Stimulated activated CD8-positive, alpha-beta memory T cell treated with anti-CD3 and anti-CD28 coated beads, Interleukin-4, amount 100 ng/mL, for 1 hour (primary cell): ENCODE measurements at places on chromosomes 7 and 10.

DNA sequence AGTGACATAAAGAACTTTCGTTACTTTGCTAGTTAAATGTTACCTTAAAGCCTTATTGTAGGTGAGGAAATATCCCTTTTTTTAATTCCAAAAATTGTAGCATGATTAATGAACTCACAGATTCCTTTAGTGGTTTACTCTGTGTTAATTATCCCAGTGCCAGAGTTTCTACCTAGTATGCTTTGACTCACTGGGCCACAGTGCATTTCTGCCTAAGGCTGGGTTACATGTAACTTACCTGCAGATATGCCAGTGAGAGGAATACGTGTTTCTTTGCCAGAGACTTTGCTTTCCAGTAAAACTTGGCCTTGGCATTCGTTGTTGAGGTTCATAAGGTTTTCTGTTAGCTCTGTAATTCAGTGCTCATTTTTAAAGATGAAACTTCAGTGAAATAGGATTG, 380.8 kb upstream of the LRGUK start:
- no peak for DNase-seq

DNA sequence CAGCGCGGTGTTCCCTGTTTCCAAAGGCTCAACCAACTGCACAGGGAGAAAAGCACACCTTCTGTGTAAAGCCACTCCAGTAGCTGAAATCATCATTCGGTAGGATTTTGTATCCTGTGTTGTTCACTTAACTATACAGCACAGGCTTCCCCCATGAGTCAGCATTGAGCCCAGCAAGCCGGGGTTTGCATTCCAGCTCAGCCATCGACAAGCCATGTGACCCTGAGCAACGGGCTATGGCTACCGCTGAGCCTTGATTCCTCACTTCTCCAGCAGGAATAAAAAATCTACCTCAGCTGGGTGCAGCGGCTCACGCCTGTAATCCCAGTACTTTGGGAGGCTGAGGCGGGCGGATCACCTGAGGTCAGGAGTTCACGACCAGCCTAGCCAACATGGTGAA, 44.1 kb upstream of the ATP6V0A4 start:
- DNase-seq = no peak

DNA sequence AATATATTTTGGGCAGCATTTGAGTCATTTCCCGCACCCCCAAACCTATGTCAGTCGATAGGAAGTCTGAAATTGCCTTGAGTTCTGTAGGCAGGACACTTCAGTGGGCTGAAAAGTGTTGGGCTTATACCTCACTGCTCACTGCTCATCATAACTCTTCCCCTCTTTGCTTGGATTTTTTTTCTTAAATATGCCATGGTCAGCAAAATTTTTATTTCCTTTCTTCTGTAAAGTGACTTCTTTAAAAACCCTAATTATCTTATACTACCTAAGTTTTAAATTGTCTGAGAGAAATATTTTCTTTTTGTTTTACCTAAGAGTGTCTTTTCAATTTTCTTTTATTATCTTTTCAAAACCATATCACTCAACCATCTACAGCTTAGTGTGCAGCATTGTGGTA, 129.2 kb downstream of the KIF20B start:
- DNase-seq = no peak

GRCh38 chr7:105932835-105933477, 30.1 kb upstream of the CDHR3 start:
- DNase-seq = no peak
